Stimulated activated CD4-positive, alpha-beta T cell treated with anti-CD3 and anti-CD28 coated beads, Interleukin-1b, Interleukin-23, amount 100 ng/mL, for 24 hours (primary cell): ENCODE measurements at places on chromosomes 1 and 21.

- no peak for DNase-seq
Observed at GRCh38 chr1:60184521-60184920, 111.0 kb upstream of the C1orf87 start.

GRCh38 chr1:186300056-186300455, 75.0 kb downstream of the TPR start:
- no peak for DNase-seq

DNA sequence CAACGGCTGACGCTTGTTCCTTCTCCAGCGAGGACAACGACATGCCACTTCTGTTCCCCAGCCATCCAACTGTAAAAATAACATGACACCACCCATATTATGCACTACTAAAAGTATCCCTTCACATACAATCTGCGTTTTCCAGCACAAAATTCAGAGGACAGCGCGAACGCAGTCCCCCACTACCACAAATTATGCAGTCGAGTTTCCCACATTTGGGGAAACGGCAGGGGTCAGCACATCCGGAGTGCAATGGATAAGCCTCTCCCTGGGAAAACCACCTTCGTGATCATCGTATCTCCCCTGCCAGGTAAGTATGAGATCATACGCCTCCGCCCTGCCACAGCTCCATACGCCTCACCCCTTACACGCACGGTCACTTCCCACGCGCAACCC, 120.9 kb downstream of the PPIAL4G start:
- DNase-seq: no peak

GRCh38 chr1:1157914-1158710, 15.6 kb upstream of the TTLL10 start:
- DNase-seq: no peak

DNA sequence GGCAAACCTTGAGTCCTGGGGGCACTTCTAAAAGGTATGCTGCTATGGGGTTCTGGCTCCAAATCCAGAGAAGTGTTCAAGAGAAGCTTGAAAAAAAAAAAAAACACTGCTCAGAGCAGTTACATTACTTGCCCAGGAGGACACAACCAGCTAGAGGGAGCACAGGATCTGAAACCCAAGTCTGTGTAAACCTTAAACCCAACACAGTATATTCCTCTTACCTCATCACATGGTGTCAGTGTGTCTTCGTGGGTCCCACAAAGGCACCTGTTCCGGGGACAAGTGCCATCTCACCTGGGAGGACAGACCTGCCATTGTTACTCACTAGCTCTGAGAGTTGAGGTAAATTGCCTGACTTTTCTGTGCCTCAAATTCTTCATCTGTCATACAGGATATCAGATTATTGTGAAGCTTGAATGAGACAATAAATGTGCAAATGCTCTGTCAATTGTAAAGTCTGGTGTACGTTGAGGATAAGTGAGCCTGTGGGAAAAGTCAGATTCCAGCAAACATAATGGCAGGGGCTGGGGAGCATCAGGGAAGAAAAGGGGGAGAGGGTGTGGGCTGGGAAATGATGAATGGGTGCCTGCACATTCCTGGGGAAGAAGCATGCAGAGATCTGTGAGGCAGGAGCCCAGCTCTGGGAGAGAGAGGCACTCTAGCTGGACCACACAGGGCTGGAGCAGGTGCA, 170.4 kb upstream of the ZC3H12A start:
- no peak for DNase-seq

DNA sequence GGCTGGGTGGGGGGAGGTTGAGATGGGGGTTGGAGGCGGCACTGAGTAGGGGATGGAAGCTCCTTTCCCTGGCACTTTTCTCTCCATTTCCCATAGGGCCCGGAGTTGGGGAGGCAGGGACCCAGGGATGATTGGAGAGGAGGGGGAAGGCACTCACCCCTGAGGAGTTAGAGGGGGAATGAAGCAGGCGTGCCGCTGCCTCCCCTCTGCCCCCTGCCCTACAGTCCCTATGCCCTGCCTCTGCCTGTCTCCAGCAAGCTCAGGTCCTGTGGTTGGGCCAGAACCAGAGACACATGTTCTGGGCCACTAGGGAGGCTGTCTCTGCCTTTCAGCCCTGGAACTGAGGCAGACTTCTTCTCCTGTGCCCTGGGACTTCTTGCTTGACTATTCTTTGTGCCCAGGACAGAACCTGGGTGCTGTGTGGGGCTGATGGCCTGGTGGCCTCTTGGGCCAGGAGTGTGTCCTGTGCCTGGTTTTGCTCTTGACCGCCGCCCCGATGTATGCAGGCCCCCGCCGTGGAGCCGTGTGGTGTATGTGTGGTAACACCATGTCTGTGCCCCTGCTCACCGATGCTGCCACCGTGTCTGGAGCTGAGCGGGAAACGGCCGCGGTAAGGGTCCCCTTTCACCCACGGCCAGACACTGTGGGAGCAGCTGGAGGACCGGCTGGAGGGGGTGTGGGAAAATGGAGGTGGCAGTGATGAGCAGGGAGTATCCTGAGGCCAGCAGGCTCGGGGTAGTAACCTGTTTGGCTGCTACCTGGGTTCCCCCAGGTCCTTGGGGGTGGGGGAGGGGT, 1.4 kb downstream of the LYPLA2 start:
- no peak for DNase-seq
